ENCODE measurements at places on chromosomes 4 and X.

- DNase-seq = no peak
Observed at GRCh38 chr4:55068522-55068921, 56.9 kb downstream of the KDR start.

DNA sequence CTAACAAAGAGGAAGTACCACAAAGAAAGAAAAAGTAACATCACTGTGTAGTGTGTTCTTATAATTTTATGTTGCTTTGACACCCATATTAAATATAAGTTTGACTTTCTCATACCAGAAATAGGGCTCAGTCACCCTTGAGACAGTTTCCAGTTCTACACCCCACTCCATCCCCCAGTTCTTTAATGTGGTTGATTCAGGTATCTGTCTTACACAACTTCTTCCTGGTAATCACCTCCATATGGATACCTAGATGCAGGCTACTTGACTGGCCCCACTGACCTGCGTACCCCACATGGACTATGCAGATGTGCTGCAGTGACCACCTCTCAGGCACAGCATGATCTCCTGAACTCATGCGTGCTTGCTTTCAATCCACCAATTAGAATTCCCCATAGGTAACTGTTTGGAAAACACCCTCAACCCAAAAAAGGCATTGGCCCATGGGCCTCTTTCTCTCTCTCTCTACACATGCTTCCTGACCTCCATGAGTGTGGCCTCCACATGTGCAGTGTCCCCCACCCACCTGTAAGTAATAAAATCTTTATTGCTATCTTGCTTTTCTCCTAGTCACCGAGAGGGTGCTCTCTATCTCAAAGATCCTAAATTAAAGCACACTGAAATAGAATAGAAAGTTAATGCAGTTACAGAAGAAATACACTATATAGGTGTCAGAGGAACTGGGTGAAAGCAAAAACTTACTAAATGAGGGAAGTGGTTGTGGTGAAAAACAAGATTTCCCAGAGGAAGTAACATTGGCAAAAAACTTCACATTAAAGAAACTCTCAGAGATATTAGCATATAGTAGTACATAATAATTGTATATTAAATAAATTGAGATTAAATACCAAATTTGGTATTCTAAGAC is 98.4 kb downstream of the ZAR1 start:
- no peak for DNase-seq

- DNase-seq = no peak
Observed at GRCh38 chr4:102328045-102328444, 17.2 kb downstream of the SLC39A8 start.

DNA sequence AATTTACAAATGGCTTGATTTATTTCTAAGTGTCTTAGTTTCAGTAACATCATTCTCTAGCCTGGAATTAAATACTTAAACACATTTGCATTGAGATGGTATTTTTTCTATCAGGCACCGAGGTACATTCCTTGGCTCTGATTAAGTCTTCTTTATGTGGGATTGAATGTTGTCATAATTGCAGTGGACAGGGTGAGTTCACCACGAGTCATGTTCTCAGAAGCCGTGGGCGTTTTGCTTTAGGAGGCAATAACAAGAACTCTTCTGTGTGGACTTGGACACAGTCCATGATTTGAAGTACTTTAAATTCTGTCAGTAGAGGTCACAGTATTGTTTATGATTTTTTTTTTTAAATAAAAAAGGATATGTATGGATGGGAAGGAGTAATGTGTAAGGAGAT is 57.1 kb upstream of the EFHC2 start:
- DNase-seq = no peak

GRCh38 chrX:15973299-15973698 is 118.7 kb upstream of the AP1S2 start:
- DNase-seq = peak; percentile 1

DNA sequence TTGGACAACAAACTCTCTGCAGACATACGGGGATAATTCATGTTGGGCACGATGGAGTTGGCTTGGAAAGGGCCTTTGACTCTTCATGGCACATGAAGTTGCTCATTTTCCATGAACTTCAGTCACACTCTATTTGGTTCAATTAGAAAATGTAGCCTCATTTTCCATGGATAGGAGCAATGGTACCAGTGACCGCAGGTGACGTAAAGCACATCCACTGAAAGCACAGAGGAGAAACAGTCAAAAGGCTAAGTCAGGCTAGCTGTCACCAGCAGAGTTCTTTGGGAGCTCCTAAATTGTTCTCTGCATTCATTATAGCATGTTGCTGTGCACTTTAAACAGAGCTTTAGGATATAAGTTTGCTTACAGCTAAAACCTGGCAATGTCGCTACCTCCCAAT is 39.9 kb upstream of the MAP3K15 start:
- no peak for DNase-seq

DNA sequence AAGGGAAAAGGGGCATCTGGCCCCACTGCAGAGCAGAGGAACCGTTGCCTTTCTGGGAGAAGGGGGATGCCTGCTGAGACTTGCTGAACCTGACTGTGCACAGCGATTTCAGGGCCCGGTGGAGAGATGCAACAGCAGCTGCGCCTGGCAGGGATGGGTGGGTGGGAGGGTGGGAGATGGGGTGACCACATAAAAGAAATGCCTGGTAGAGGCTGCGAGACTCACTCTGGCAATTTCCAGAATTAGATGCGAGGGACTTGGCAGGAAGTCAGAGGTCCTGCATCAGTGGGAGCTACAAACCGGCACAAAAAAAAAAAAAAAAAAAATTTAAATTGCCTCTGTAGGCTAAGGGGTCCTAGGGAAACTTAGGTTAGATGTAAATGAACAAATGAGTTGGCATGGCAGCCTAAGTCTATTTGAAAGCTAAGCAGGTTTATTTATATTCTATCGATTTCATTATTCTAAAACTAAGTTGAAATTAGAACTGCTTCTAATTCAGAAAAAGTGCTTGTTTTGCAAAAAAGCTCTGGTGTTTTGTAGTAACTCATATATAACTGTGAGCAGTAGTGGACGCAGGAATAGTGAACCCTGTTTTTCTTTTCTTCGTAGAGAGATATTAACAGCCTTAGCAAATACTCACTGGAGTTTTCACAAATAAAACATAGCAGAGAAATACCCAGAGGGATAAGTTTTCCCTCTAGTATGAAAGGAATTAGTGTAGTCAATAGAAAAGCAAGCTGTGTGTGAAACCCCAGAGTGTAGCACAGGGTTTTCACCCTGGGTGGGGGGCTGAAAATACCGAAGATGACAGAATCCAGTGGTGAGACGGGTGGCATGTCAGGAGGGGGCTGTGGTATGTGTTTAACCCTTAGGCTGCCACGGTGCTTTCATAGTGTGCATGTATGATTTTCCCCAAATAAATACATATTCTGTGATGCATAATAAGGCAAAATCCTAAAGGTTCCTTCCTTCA is 130.1 kb downstream of the EGF start:
- DNase-seq = no peak

DNA sequence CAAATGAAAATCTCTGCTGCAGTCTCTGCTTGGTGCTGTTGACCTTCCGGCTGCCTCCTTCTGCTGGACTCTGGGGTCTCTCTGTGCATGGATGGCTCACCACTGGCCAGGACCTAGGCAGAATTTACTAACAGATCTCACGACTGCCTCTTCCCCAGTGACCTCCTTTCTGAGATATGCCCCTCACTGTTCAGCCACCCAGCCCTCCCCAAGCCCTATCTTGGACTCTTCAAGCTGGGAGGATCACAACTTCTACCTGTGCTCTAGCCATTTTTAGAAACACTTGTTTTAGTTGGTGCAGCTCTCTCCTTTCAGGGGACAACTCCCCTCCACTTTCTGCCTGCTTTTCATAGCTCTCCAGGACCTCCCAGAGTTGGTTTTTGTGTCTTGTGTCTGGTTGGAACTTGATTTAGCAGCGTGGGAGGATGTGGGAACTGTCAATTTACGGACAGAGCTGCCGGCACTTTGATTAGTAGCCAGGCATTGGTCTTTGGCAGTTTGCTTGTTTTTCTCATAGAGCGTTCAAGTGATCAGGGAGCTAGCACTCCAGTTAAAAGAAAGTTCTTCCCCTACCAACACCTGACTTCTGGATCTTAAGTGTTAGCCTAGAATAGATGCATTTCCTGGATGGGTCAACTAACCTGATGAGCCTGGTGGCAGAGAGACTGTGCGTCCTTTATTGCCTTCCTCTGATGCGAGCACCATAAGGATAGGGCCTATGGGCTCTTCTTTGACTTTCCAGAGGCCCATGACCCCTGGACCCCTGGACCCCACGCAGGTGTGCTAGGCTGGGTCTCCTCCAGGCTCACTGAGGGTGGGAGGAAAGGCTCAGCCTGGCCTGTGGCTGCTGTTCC is 6.5 kb downstream of the RGS12 start:
- DNase-seq = no peak

DNA sequence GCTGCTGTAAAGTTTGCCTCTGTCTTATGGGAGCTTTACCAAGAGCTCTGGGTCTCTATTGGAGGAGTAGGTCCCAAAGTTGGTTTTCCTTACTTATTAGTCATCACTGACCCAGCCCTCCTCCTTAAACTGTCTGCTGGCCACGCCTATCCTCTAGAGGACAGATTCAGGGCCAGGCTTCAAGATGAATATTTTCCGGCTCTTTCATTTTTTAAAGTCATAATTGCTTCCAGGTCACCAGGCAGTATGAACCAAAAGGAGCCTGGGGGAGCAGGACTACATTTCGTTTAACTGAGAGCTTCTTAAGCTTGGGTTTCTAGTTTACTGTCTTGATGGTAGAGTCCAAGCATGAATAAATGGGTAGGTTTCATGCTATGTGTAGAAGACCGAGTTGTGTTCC is 13.7 kb downstream of the BCORL1 start:
- DNase-seq = no peak

DNA sequence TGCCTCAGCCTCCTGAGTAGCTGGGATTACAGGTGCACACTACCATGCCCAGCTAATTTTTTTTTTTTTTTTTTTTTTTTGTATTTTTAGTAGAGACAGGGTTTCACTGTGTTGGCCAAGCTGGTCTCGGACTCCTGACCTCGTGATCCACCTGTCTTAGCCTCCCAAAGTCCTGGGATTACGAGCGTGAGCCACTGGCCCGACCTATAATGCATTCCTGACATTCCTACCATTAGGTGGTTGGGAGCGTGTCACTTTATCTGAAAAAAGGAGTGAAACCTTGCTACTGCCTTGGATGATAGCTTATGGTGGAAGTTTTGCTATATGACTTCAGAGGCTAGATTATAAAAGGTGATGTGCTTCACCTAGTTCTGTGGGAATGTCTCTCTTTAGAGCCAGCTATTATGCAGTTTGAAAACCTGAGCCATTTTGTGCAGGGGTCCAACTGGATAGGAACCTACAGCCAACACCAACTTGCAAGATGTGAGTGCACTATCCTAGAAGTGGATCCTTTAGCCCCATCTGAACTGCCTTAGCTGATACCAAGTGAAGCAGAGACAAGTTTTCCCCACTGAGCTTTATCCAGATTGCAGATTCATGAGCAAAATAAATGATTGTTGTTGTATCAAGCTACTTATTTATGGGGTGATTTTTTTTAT is 29.8 kb upstream of the EMCN start:
- no peak for DNase-seq

DNA sequence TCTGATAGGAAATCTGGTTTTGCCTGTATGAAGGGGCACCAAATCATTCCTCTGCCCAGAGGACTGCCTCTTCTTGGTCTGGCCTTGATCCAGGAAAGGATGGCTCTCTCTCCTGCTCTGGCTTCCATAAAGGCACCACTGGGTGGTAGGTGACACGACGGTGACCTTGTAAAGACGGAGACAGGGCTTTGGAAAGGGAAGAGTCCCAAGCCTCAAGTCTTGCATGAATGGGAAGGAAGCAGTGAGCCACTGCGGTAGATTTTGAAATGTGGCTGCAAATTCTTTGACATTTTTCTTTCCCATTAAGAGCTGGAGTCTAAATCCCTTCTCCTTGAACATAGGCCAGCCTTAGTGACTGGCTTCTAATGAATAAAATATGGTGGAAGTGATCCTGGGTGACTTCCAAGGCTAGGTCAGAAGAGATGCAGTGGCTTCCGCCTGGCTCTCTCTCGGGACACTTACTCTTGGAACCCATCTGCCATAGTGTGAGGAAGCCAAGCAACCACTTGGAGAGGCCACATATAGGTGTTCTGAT is 347.4 kb downstream of the BCOR start:
- no peak for DNase-seq

DNA sequence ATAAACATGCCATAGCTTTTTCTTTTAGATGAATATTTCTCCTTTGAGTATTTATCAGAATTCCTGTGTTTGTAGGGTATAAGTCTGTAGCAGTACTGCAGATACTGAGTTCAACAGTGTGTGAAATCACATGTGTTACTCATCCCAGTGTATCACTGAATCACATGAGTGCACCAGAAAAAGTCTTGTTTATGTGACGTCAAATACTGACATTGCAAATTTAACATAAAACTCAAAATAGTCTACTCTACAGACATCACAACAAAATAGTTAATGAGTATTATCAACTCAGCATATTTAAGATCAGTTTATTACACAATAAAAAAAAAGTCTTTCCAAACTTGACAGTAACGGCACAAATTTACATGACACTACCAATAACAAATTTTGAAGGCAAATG is 221.3 kb downstream of the DCTD start:
- DNase-seq = no peak

GRCh38 chr4:8817813-8818062 is 53.9 kb downstream of the HMX1 start:
- DNase-seq = no peak

DNA sequence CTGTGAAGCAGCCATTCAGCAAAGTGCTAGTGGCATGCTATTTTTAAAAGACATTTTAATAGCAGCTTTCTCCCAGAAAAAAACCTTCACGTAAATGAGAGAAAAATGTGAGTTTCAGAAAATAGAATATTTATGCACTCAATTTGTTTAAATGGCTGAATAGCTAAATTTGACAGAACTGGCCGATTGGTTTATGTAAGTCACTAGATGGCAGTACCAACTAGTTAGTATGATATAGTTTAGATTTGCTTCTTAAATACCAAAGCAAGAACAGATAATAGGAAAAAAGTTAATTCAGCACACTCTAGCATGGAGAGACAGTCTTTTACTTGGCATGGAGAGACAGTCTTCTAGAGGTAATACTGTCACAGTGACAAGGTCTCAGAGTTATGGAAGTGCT is 250.1 kb downstream of the SNCA start:
- peak; percentile 43 for DNase-seq

DNA sequence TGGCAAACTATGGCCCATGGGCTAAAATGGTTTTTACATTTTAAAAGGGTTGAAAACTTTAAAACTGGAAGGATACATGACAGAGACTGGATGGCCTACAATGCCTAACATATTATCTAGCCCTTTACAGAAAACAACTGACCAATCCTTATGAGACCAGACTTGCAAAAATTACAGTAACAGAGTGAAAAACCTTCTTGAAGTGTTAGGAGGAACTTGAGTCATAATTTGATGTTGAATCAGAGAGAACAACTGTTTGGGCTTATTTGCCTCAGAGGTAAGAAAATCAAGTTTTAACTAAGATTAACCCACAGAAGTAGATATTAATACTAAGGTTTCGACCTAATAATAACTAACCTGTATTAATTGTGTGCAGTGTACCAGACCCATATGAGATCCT is 12.4 kb upstream of the NAP1L5 start:
- DNase-seq = no peak

Measured in NCI-H2171 treated with DMSO at 0.1 percent for 48 hours (cell line).